GM23338 (cell line): ENCODE measurements at places on chromosomes 5 and 9.
A peak's percentile ranks its signal among the peaks of the same experiment; 100 is the strongest.

DNA sequence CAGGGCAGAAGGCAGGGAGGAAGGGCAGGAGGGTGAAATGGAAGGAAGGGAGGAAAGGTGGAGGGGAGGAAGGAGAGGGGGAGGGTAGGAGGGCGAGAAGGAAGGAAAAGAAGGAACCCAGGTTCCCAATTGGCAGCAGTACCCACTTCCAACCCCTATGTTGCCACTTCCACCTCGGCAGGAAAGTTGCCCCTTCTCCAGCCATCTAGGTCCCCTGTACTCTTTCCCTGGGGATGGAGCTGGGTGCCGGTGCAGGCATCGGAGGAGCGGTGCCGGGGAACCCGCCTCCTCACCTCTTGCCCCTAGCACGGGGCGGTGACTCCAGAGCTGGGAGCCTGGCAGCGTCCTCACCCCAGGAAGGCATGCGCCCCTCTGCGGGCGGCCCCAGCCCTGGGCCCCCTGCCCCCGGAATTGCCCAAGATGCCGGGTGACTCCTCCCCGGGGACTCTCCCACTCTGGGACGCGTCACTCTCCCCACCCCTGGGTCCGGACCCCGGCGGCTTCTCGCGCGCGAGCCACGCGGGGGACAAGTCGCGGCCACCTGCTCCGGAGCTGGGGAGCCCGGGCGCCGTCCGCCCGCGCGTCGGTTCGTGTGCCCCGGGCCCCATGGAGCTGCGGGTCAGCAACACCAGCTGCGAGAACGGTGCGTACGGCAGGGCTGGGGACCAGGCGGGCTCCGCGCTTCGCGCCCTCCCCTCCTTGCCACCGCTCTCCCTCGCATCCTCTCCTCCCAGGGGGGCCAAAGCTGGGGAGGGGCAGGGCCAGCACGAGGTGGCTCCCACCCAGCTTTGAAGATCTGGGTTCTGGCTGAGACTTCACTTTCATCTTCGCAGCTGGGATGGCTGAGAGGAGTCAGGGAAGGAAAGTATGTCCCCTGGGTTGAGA is at the start of gene NIPAL4:
Gene NIPAL4, plus strand, starts transcription at position 499 of the 885 bp plus-strand sequence. Its CDS starts 108 bp downstream, at position 607.
- peak; percentile 68 for DNase-seq

- no peak for DNase-seq
Observed at GRCh38 chr9:98875536-98875935, 68.1 kb downstream of the GALNT12 start.

DNA sequence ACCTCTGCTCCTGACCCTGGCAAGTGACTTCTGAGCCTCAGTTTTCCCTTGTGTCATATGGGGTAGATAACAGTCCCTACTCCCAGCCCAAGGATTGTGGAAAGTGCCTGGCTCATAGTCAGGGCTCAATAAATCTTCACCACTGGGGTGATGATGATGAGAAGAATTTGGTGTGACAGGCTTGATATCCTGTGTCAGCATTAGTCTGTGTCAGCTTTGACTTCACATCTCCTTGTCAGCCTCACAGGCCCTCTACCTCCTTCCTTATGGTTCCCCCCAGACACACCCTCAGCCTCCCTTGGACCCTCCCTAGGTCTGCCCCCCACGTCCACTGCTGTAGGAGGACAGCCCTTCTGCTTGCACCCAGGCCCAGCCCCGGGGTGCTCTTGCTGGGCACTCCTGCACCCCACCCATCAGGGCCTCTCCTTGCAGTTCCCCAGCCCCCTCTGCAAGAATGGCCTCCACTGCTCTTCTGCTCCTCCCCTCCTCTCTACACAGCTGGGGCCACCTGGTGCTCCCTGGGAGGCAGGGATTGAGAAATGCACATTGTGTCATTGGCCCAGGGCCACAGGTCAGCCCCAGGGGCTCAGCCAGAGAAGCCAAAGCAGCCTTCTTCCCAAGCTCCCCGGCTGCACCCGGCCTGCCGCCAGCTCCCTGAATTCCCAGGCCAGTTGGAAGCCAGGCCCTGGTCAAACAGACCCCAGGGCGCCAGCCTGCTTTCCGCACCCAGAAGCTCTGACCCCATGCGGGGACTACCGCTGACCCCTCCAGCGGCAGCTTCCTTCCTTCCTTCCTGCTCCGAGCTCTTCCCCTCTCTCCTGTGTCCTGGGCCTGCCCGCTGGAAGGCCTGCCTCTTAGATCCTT is 7.7 kb downstream of the FGFR4 start:
- DNase-seq, result no peak

GRCh38 chr9:7977586-7977985 is 178.0 kb upstream of the DMAC1 start:
- DNase-seq, result no peak

- DNase-seq, result peak; percentile 72
Observed at GRCh38 chr5:135072387-135073281, 38.6 kb upstream of the PITX1 start.

GRCh38 chr9:129164246-129164930 is 13.7 kb downstream of the IER5L start:
- DNase-seq, result peak; percentile 63

DNA sequence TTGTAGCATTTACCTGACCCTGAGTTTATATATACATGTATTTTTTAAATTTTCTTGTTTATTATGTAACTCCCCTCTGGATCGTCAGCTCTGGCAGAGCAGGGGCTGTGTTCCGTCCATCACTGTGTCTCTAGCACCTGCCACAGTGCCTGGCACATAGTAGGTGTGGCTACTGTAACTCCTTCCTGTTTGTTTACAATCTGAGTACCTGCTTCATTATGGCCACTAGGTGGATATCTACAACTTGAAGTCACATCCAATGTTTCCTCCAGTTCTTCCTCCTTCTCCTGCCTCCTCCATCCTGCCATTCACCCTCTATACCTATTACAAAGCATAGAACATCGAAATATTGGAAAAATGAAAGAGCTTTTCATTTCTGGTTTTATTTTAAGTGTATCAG is 14.2 kb upstream of the PPP1R2B start:
- DNase-seq, result peak; percentile 81

- no peak for DNase-seq
Observed at GRCh38 chr5:117065161-117065560, 490.5 kb upstream of the SEMA6A start.

- DNase-seq, result peak; percentile 19
Observed at GRCh38 chr9:129932303-129933151, 97.3 kb downstream of the USP20 start.

DNA sequence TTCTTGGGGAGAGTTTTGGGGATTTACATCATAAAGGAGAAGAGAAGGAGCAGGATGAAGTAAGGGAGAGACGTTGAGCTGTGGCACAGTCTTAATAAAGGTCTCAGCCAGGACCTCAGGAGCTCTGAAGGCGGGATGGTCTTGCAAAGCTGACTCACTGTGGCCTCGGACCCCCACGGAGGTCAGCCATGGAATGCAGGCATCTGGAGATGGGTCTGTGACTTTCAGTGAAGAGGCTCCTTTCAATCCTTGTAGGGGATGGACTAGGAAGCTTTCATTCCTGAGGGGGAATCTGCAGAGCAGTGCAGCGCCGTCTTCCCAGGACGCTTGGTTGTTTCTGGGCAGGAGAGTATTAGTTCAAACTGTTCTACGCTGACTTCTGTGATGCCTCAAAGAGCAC is 65.7 kb upstream of the BASP1 start:
- peak; percentile 58 for DNase-seq

GRCh38 chr9:129435291-129435690 is 185.6 kb downstream of the C9orf50 start:
- DNase-seq, result no peak

- no peak for DNase-seq
Observed at GRCh38 chr5:158874792-158875191, 224.9 kb downstream of the EBF1 start.

DNA sequence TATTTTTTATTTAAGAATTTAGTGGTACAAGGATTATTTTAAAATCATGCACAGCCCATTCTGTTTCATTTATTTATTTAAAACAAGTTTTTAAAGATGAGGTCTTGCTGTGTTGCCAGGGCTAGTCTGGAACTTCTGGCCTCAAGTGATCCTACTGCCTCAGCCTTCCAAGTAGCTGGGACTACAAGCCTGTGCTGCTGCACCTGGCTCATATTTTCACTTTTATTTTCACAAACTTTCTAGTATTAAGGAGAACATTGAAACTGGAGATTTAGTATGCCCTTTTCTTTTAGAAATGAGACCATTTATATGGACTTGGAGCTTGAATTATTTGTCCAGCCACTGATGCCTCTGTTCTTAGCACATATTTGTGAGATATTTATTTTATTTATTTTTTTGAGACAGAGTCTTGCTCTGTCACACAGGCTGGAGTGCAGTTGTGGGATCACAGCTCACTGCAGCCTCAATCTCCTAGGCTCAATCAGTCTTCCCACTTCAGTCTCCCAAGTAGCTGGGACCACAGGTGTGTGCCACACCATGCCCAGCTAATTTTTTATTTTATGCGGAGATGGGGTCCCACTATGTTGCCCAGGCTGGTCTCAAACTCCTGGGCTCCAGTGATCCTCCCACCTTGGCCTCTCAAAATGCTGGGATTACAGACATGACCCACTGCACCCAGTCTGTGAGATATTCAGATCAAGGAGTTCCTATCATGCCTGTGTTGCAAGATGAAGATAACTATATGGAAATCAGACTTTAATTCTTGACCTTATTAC is 7.4 kb downstream of the DMXL1 start:
- DNase-seq, result no peak

- no peak for DNase-seq
Observed at GRCh38 chr9:94212091-94212490, 47.0 kb upstream of the ZNF169 start.

DNA sequence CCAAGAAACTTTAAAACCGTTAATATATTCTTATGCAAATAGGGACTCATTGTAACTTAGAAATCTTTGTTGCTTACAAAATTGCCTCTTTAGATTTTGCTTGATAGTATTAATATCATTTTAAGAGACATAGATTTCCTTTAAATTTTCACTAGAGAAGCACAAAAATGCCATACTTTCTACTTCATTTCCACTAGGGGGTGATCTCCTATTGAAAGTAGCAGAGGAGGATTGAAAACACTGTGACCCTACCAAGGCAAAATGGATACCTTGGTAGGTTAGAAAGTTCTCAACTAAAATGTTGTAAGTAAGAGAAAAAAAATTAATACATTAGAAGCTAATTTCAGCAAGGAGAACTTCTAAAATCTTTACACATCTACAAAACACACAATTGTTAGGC is 204.9 kb downstream of the CHSY3 start:
- peak; percentile 79 for DNase-seq

DNA sequence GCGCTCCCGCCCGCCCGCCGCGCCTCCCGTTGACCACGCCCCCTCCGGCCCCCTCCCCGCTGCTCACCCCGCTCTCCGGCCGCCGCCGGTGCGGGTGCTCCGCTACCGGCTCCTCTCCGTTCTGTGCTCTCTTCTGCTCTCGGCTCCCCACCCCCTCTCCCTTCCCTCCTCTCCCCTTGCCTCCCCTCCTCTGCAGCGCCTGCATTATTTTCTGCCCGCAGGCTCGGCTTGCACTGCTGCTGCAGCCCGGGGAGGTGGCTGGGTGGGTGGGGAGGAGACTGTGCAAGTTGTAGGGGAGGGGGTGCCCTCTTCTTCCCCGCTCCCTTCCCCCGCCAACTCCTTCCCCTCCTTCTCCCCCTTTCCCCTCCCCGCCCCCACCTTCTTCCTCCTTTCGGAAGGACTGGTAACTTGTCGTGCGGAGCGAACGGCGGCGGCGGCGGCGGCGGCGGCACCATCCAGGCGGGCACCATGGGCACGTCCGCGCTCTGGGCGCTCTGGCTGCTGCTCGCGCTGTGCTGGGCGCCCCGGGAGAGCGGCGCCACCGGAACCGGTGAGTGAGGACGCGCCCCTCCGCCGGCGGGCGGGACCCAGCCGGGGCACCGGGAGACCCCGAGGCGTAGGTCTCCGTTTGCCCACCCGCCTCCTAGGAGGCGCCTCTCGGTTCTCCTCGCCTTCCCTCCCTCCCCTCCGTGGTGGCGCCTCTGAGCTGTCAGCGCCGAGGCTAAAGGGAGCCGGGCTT is at the start of gene VLDLR:
Gene VLDLR, plus strand, starts transcription at position 66 of the 739 bp plus-strand sequence. Its CDS starts 403 bp downstream, at position 469.
- peak; percentile 72 for DNase-seq

- no peak for DNase-seq
Observed at GRCh38 chr9:25702536-25702935, 24.3 kb upstream of the TUSC1 start.

DNA sequence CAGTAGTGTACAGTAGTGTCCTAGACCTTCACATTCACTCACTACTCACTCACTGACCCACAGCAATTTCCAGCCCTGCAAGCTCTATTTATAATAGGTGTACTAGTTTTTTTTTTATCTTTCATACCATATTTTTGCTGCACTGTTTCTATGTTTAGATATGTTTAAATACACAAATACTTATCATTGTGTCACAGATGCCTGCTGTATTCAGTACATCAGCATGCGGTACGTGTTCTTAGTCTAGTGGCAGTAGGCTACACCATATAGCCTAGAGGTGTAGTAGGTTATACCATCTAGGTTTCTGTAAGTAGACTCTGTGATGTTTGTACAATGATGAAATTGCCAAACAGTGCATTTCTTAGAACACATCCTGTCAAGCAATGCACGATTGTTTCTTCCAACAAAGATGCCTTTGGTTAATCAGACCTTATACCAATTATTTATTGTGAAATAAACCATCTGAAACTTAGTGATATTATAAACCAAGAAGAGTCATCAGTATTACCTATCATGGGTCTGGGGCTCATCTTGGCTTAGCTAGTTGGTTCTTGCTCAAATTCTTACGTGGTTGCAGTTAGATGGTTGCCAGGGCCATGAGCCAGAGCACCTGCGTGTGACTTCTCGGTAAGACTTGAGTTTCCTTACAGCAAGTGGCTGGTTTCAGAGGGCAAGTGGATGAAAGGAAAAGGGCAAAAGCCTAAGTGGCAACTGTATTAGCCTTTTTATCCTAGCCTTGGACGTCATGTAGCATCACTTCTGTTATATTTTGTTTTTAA is 41.1 kb downstream of the ERBIN start:
- no peak for DNase-seq

DNA sequence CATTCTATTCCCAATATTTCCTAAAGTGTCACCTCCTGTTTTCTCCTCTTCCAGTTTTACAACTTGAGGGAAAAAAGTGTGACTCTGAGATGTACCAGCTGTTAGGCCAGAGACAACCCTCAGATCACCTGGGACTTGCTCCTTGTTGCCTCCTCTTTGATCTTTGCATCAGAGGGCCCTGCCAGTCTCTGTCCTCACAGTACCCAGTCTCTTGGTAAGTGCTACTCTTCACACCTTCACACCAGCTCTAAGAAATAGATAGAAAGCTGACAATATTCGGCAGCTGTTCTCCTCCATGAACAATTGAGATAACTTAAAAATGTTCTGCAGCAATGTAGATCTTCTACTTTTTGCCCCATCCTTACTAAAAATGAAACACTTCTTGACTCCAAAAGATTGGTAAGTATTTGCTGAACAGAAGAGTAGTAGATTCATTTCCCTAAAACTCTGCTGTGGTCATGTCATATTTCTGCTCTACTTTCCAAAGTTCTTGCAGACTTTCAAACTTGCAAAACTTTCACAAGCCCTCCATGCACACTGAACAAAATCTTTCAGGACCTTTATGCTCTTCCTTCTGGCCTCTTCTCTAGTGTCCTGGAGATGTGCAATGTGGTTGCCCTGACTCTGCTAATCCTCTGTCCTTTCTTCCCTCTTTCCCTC is 188.6 kb downstream of the SNX18 start:
- DNase-seq, result no peak
